AG04450 (cell line): ENCODE measurements at places on chromosomes 1 and 21.

DNA sequence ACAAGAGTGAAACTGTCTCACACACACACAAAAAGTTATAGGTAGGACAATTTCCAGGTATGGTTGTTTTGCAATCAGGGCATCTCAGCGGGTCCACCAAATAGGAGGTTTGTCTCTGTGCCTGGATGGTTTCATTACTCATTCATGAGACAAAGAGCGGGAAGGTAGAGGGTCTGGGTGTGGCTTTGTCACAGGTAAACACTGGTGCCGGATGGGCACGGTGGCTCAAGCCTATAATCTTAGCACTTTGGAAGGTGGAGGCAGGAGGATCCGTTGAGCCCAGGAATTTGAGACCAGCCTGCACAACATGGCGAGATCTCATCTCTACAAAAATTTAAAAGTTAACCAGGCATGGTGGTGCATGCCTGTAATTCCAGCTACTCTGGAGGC, 16.3 kb upstream of the ERVH48-1 start:
- no peak for DNase-seq

DNA sequence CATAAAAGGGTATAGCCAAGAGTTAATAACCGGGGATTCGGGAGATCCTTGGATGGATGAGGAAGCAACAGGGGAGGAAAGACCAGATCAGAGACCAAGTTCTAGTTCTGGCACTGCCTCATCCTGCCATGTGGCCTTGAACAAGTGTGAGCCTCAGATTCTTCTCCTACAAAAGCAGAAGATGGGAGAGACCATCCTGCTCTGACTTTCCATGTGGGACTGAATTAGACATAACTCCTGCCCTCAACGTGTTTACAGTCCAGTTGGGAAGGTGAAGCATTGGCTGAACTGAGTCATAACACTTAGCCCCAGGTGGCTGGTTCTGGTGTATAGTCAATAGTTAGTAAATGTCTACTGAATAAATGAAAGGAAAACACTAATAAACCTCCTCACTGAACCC, 12.1 kb upstream of the CNR2 start:
- no peak for DNase-seq

GRCh38 chr1:4101459-4102161, 201.5 kb upstream of the C1orf174 start:
- DNase-seq = no peak

DNA sequence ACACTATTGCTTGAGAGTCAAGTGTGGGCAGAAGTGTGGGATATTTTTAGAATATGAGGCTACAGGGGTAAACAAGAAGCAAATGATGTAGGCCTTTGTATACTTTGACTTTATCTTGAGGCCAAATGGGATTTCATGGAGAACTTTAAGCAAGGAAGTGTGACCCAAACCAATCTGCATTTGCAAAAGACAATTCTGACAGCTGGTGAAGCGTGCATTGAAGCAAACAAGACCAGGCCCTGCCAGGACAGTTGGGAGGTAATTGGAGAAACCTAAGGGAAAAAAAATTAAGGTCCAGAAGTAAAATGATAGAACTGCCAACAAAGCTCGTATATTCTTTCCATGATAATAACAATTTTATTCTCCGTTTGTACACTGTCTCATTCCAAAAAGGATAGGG, 168.3 kb downstream of the TM2D1 start:
- no peak for DNase-seq

GRCh38 chr1:192601143-192601542, 25.6 kb downstream of the RGS1 start:
- DNase-seq = no peak

- no peak for DNase-seq
These were observed 59.3 kb downstream of the H3-3A start for GRCh38 chr1:226121587-226122400.

- DNase-seq = no peak
These were observed 115.2 kb downstream of the NRIP1 start for GRCh38 chr21:14949603-14950002.

GRCh38 chr1:70966018-70966638, 81.5 kb downstream of the PTGER3 start:
- no peak for DNase-seq

- DNase-seq = no peak
These were observed 72.6 kb upstream of the RGL1 start for GRCh38 chr1:183732236-183732880.

- DNase-seq = no peak
These were observed 17.0 kb downstream of the MFN2 start for GRCh38 chr1:11997081-11997850.

GRCh38 chr1:176225479-176225875, 18.4 kb upstream of the COP1 start:
- DNase-seq = no peak

GRCh38 chr21:41613533-41613909, 105.6 kb upstream of the TMPRSS2 start:
- DNase-seq = no peak

GRCh38 chr1:22876359-22877111, 96.1 kb downstream of the LACTBL1 start:
- no peak for DNase-seq
